ENCODE measurements at places on chromosomes 4 and X.

DNA sequence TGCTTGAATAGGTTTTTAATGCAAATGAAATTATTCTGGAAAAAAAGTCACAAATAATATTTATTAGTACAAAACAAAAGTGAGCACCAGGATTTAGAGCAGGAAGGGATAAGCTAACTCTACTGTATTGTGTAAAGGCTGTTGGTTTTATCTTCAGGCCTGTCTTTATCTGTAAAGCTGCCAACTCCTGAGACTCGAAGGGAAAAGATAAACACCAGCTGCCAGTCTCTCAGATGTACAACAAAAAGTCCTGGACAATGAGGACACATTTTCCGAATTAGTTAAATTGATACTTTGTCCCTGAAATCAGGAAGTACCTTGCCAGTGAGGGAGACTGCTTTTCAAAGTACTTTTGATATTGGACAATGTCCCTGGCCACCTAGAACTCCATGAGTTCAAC lies 8.8 kb downstream of the DDX60 start:
- no peak for DNase-seq

DNA sequence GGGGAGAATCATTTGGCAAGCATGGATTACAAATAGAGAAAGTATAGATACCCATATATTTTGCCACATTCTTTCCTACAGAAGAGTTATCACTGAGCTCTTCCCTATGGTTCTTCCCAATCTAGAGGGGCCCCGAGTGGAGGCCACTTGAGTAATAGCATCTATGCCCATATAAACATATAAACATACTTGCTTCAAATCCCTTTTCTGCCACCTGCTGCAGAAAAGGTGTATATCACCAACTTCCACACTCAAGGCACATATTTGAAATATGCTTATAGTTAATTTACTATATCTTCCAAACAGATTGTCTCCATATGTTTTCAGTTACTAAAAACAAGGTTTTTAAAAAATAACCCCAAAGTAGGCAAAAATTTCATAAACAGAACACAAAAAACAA lies 642.8 kb upstream of the DIPK2B start:
- DNase-seq: no peak

DNA sequence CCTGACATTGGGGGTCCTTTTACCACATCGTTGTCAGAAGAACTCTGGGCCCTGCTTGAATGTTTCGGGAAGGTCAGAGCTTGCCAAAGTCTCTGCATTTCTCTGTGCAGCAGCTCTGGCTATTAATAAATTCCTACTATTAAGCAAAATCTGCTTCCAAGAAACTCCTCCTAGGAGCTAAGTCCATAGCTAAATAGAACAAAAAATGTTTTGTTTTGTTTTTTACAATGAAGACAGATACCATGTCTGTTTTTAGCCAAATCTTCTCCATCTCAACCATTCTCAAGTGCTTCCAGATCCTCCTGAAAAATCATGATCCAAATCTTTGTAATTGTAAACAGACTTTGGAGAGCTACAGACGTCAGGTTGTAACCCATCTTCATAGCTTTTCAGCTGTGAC lies 161.6 kb downstream of the SPATA18 start:
- no peak for DNase-seq

DNA sequence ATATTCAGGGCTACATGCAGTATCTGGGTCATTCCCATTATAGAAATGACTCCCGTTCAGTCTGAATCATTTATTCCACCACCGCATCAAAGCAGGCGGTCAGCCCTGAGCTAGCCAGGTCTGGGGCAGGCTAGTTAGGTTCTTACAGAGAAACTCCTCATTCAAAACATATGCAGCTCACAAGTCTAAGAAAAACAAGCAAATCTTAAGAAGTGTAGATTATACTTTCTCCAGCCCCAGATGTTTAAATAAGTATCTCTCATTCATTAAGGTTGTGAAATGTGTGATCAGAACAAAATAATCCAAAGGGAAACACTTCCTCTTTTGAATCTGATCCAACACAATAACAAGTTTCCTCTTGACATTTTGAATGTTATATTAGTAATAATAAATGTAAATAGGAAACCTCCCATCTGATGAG lies 441.9 kb downstream of the INPP4B start:
- peak; percentile 54 for DNase-seq

- DNase-seq: no peak
Measured at GRCh38 chrX:13863324-13863723, 46.4 kb upstream of the GPM6B start.

GRCh38 chrX:39688576-39689375 lies 409.0 kb downstream of the BCOR start:
- peak; percentile 6 for DNase-seq

DNA sequence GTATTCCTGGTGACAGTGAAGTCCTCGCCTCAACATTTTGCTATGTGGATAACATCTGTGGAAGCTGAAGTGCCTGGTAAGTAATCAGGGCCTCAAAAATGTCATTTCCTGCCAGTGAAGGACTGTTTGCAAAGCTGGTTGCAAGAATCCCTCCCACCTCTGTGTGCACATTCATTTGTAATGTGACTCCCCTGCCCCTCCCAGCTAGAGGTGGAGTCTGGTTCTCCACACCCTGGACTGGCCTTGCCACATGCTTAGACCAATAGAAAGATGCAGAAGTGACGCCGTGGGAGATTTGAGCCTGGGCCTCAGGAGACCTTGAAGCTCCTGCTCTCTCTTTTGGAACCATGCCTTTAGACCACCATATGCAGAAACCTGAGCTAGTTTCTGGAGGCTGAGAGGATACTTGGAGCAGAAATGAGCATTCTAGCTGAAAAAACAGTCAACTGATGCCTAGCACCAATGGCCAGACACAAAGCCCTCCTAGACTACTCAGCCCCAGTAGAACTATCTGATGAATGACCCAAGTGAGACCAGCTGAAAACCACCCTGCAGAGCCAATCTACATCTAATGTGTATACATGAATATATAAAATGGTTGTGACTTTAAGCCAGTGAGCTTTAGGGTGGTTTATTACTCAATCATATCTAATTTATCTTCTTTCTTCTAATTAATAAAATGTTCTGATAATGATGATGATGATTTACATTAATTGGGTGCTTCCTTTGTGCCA lies 47.8 kb upstream of the CRMP1 start:
- no peak for DNase-seq

- DNase-seq: peak; percentile 43
Measured at GRCh38 chr4:139651282-139652194, 14.1 kb upstream of the MGST2 start.

DNA sequence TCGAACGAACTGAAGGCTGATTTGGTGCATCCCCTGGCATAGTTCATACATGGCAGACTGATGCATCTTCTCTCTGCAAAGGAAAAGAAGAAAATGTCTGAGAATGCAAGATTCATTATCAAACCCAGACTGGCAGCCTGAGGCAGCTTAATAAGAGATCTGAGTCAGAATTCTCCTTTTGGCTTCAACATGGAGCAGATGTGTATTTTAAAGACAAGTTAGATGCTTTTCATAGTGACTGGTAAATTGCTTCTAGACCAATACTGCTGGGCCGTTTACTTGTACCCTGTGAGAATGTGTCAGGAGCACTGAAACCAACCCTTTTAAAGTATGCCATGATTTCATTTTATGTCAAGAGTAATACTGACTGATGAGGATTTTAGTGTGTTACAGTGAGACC lies 322.0 kb downstream of the NR3C2 start:
- DNase-seq: no peak

GRCh38 chr4:168604496-168605373 lies 107.9 kb downstream of the PALLD start:
- no peak for DNase-seq

Measured in stimulated activated naive CD4-positive, alpha-beta T cell treated with Interleukin-2 at 50 U/mL for 16 hours (primary cell).